ENCODE measurements at places on chromosomes 3 and 15.

DNA sequence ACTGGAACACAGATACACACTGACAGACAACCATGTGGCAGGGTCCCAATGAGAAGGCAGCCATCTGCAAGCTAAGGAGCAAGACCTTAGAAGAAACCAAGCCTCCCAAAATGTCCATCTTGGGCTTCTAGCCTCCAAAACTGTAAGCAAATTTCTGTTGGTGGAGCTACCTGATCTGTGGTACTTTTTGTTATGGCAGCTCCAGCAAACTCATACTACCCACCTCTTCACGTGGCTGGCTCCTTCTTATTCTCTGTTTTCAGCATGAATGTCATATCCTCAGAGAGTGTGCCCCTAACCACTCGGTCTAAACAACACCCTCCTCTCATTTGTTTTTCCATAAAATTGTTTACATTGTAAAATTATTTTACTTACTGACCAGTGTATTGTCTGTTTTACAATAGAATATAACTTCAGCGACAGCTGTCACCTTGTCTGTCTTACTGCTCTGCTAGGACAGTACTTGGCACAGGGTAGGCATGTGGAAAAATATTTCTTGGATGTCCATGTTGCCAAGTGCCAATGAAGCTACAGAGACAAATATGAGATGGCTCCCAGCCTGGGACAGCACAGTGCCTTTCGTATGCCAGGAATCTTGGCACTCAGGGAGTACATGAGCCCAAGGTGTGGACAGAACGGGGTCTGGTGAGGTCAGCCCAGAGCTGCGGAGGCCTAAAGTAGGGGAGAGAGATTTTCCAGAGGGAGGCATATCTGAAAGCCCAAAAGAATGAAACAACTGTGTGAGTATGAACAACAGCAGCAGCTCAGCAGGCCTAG is 17.4 kb upstream of the SLC25A36 start:
- no peak for DNase-seq

DNA sequence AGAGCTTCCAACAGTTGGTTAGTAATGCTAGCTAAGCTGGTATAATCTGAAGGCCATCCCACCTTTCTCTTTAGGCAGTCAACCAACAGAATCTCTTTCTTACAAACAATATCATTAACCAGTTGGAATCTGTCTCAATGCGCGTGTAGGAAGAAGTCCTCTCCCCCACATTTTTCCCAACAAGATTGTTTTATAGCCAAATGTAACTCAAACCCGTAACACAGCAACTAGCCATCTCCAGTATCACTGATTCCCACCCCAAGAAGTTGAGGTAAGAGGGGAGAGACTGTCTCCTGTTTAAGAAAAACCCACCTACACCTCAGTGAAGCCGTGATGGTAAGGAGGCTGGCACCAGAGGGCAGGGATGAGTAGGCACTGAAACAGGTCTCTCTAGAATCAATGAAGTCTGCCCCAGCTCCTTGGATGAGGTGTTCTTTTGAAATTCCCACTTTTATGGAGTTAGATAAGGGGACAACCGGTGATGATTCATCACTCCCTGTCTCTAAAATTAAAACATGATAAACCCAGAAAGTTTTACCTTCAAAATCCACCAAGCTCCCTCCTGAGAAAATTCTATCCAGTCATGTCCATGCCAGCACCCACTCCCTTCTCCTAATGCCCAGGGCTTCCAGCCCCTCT is 30.9 kb downstream of the CDC25A start:
- no peak for DNase-seq

DNA sequence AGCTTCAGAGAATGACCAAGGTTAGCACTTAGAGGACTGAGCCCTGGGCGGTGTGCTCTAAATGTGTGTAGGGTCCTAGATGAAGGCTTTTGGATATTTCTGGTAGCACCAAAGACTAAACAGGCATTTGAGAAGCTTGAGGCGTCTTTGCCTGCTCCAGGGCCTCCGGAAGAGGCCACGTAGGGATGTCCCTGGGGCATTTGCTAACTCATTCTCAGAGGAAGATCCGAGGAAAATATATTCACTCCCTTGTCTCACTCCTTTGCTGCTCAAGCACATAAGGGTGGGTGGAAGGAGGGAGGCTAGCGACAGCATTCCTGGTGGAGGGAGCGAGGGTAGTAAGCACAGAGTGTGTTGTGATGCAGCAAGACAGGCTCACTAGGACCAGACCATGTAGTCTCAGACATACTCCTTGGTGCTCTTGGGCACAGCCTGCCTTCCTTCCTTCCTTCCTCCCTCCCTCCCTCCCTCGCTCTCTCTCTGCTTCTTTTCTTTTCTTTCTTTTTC is 38.5 kb upstream of the XCR1 start:
- DNase-seq = no peak

DNA sequence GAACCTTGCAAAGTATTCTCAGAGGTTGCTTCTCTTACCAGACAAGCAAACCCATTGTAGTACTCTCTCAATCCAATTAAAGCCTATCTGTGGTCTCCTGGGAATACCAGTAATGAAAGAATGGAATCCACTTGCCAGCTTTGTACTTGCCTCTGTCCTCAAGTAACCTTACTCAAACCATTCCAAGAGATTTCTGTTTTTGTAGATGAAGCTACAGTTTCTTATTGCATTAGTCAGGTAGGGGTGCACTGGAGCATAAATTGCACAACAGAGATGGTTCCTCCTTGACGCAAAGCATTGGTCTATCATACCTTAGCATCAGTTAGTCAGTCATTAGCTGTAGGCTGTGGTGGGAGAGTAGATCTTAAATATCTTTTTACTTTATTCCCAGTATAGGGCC is 52.9 kb downstream of the BTLA start:
- DNase-seq = no peak

DNA sequence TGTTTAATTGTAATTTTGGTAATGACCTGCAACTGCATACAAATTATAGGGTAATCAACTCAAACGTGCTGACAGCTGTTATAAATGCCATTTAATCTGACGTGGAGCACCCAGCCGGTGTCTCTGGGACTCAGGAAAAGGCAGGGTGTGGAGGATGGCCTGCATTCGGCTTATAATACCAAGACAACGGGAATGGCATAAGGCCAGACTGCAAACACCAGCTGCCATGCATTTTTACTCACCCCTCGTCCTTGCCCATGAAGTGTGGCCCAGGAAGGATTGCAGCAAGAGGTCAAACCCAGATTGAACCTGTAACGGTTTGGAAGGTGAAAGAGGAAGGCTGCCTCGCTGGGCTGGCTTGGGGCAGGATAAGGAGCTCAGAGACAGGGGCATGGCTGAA is 96.4 kb downstream of the WNT7A start:
- no peak for DNase-seq

GRCh38 chr3:123194552-123194951 is 7.2 kb upstream of the SEC22A start:
- DNase-seq = no peak

DNA sequence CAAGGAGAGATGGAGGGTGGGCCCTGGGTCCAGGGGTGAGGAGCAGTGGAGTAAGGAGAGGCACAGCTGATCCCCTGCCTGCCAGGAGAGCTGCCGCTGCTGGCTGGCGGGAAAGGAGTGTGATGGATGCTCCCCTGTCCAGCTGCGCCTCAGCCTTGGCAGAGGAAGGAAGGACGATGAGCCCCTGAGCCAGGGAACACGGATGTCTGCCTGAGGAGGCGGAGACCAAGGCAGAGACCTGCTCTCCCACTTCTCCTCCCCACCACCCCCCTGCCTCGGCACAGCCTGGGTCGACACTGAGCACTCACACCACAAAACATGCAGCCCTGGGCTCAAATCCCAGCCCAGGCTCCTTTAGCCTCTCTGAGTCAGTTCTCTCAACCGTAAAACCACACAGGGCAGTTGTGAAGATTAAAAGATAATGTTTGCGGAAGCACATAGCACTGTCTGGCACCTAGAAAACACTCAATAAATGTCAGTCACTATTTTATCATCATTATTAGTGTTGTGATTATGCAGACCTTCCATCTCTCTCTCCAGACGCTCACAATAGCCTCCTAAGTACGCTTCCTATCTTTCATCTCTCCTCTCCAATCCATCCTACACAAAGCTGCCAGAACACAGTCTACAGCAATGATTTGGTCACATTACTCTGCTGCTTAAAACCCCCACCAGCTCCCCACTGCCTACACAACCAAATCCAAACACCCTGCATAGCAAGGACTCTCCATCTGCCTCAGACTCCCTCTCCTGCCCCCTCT is 52.2 kb downstream of the SEMA5B start:
- DNase-seq = no peak

DNA sequence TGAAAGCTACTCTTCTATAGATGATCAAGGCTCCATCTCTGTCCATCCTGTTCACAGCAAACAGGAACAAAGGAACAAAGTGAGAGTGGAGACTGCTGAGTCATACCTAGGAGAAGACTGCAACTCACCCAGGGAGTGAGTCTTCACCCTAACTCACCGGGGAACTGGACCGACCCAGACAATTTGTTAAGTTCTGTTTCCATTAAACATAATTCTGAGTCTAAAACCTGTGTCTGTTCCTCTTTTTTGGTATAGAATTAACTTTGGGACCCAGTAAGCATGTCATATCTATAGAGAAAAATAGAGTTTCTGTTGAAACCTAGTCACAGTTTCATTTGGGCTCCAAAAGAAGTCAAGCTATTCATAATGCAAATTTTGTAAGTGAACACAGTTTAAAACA is 21.6 kb downstream of the CCDC80 start:
- no peak for DNase-seq

- DNase-seq = peak; percentile 60
These were observed 31.8 kb downstream of the CCNL1 start for GRCh38 chr3:157127831-157128767.

DNA sequence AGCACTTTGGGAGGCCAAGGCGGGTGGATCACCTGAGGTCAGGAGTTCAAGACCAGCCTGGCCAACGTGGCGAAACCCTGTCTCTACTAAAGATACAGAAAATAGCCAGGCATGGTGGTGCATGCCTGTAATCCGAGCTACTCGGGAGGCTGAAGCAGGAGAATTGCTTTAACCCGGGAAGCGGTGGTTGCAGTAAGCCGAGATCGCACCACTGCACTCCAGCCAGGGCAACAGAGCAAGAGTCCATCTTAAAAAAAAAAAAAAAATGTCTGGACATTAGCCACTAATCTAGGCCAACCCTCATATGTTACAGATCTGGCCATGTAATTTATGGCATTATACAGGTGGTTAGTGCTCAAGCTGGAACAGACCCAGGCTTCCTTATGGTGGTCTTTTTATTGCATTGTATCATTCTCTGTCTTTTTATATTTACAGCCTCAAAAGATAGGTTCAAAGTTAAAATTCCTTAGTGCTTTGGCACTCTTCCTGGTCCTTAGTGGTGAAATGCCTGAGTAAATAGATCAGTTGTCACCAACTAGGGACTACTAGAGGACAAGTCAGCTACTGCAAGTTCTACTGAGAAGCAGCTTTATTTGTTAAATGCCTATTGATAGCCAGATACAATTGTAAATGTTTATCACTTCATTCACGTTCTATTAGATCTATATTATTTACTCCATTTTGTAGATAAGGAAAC is 16.0 kb downstream of the STARD9 start:
- no peak for DNase-seq

GRCh38 chr3:65749066-65749465 is 289.7 kb downstream of the MAGI1 start:
- no peak for DNase-seq
